ENCODE measurements at places on chromosomes 16 and 17.

- DNase-seq: no peak
These were observed 11.4 kb downstream of the SLC5A10 start for GRCh38 chr17:18963126-18964017.

GRCh38 chr16:48887646-48888210, 277.7 kb upstream of the N4BP1 start:
- DNase-seq: no peak

GRCh38 chr17:9705745-9706144, 60.4 kb downstream of the USP43 start:
- DNase-seq: no peak

GRCh38 chr17:78276098-78276887, 44.9 kb downstream of the TMEM235 start:
- DNase-seq: no peak

- DNase-seq: no peak
These were observed 354.3 kb downstream of the CPPED1 start for GRCh38 chr16:12449374-12449773.

DNA sequence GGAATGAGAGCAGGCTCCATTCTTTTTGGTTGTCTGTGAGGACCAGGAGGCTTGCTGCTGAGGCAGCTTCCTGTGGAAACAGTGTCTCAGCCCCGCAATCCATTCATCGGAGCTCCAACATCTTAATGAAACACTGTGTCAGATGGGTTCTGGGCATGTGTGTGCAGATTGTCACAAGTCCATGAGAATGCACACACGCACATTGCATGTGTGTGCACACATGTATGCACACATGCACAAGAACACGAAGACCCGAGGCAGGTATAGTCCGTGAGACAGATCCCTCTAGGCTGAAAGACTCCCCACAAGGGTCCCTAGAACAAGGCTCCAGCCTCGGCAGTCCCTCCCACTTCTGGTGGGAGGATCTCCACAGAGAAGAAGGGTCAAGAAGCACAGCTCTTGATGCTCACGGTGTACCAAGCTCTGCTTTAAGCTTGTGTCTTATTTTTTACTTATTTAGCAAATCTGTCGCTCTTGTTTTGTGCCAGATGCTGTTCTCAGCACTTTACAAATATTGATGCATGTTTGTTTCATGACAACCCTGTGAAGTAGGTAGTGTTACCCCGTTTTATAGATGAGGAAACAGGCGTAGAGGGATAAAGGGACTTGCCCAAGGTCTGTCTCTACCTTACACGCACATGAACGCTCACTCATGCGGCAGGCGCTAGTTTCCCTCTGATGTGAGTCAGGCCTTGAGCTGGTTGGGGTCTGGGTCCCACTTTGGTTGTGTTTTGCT, 213.1 kb downstream of the SEC14L1 start:
- no peak for DNase-seq

- DNase-seq: no peak
These were observed 59.4 kb downstream of the ZFHX3 start for GRCh38 chr16:72988569-72988968.

- no peak for DNase-seq
These were observed 23.9 kb downstream of the TMEM11 start for GRCh38 chr17:21190078-21190477.

- DNase-seq: no peak
These were observed 407.7 kb upstream of the EEF2KMT start for GRCh38 chr16:5505091-5505887.

DNA sequence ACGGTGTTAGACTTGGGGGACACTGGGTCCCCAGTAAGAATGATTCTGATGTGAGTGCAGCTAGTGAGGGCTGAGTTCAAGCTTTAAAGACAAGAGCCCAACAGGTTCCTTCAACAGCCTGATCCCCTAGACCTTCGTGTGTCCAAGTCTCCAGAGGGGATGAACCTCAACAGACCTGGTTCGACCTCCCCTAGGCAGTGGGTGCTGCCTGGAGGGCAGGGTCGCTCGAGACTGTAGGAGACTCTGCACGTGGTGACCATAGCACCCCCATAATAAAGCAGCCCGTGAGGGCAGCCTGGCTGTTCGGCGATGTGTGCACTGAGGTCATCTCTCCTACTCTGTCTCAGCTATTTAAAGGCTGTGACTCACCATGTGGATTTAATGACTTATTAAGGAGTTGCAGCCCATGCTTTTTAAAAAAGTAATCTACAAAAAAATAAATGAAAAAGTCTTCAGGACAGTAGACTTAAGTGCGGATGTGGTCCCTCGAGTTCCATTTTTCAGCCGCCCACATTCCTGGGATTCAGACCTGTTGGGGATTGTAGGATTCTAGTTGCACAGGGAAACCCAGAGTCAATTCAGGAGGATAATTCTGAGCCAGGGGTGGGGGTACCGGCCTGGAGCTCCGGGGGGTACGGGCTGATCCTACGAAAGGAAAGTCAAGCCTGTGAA, 23.4 kb upstream of the METRNL start:
- no peak for DNase-seq

GRCh38 chr16:4384509-4384942, 12.9 kb downstream of the VASN start:
- no peak for DNase-seq

- DNase-seq: no peak
These were observed 8.4 kb downstream of the TMEM98 start for GRCh38 chr17:32936186-32936893.

GRCh38 chr16:23267647-23268046, 34.5 kb upstream of the SCNN1B start:
- DNase-seq: no peak

GRCh38 chr17:81481073-81481799, 31.4 kb downstream of the ACTG1 start:
- peak; percentile 54 for DNase-seq

DNA sequence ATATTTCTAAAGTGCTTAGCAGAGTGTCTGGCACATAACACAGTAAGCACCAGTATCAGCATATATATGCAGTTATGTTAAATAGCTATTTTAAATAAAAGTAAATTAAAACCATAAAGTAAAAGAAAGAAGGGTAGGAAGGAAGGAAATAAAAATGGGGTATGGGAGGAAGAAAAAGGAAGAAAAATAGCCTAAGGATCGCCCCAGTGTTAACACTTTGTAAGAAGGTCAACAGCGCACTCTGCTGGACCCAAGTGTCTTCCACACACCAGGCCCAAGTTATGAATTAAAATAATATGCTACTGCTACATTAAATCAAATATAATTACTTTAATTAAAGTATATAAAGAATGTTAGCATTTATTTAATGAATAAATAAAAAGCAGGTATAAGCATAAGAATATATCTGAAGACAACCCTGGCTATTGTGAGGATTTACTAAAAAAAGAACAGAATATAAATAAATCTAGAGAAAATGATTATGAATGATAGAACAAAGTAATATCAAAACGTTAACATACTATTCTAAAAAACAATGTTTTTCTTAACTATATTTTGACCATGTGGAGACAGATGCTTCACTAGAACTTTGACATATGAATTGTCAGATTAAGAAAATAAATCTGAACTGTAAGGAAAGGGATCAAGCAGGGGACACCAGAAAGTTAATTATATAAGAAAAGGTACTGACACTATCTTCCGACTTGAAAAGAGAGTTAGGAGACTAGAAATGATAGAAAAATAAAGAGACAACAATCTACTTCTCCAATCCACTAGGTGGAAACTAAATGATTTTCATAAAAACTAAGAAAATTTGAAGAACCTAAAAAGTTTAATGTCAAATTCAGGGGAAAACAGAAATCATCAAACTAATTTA, 25.9 kb downstream of the BRIP1 start:
- peak; percentile 41 for DNase-seq

GRCh38 chr16:19203374-19203966, 35.4 kb downstream of the SYT17 start:
- DNase-seq: no peak

DNA sequence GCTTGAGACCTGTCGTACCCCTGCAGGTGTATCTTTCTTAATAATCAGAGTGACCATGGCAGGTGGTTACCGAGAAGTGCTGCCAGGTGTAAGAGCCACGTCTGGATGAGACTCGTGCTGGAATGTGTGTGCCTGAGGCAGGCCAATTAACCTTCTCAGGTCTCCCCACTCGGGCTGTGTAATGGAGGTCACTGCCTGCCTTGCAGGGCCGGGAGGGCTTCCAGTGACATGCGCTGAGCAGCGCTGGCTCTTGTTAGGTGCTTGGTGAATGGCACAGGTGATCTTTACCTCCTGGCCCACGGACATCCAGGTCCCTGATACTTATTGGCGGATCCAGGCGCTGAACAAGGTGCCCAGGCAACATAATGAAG, 4.6 kb upstream of the GSE1 start:
- DNase-seq: no peak

DNA sequence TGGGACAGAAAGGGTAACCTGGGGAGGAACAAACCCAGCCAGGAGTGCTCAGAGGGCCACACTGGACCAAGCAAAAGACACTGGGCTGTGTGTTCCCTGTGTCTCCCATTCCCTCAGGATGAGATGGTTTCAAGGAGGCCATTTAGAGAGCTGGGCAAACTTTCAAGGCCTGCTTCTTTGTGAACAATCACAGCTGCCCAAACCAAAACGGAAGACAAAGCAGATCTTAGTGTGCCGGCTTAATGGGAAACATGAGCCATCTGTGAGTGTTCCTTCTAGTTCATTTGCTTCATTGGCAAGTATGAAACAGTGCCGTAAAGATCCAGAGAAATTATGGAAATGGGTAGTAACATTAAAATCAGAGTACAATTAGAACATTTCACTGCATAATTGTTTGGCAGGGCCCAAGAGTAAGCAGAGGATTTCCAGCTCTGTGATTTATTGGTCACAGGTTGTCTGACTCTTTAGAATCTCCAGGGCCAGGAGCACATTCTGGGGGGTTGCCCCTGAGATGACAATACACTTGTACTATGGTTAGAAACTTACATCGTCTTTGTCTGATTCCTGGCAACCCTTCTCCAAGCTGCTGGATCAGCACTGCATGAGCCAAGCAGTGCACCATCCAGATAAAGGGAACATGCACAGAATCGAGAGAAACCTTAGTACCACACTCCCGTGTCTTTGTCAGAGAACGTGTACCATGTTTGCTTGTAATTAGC, 412.1 kb downstream of the RBFOX1 start:
- DNase-seq: no peak

DNA sequence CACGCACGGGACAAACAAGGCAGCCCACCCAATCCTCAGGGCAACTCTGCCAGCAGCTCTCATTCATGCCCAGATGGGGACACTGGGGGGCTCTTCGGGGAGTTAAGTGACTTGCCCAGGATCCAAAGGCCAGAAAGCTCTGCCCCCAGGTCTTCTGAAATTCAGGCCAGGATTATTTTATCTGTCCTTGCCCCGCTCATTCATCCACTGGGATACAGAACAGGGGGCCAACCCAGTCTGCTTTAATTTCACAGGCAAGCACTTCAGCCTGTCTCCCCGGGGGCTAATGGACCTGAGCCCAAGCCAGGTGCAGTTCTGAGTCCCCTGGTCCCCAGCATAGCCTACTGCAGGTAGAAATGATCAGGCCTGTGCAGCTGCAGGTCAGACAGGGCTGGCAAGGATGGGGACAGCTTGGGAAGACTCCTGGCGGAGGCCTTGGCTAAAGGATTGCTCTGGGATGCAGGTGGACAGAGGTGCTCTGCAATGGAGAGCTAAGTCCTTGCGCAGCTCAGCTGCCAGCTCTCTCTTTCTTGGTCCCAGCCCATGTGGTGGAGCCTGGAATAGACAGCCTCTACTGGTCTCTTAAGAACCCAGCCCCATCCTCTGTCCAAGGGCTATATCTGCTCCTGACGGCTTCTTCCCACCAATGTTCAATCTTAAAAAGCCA, 766 bp upstream of the B3GNT9 start:
- DNase-seq: no peak

GRCh38 chr17:36808180-36808661, 129.1 kb upstream of the LHX1 start:
- no peak for DNase-seq

GRCh38 chr17:17151962-17152361, 54.2 kb downstream of the PLD6 start:
- DNase-seq: no peak

DNA sequence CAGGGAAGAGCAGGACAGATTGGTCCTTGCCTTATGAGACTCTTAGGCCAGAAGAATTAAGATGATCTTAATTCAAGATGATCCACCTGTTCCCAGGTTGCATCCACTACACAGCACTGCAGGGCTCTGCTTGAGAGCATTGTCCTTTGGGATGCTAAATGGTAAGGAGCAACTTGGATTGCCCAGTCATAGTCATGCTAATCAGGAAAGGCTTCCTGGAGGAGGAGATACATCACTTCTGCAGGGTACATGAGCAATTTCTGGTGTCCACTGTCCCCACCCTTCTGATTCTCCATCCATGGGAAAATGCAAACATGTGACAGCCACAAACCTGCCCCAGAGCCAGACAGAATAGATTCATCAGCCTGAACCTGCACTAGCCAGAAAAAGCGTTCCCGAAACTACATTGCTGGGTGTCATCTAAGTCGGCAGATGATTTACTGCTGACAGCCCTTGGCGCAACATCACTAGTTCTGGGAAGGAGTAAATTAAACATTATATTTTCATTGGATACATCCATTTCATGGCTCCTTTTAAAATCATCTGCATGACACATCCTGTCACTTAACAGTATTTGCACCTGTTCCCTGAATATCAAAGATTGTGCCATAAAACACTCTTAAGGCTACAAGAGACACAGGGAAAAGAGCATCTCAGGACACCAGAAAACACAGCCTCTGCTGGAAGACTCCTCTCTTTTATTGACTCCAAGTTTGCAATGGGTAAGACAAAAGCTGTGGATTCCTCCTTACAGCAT, 282.2 kb downstream of the MAF start:
- no peak for DNase-seq

DNA sequence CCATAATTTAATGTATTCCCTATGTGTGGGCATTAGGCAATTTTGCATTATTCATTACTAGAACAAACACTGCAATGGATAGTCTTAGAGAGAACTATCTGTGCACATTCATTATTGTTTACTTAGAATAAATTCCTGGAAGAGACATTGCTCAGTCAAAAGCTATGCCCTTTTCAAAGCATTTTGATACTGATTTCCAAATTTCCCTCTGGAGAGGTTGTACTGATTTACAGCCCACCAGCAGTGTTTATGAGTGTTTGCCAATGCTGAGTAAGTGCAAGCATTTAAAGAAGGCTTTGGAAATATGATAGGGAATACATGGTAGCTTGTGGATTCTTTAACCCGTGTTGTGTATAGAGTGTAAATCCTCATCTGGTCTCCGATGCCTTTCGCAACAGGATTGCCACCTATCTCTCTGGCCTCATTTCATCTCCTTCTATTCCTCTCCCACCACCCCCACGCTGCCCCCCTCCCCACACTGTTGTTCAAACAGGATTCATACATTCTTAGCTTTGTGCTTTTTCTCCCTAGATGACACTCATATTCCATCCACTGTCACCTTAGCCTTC, 33.4 kb upstream of the MMD start:
- DNase-seq: no peak

DNA sequence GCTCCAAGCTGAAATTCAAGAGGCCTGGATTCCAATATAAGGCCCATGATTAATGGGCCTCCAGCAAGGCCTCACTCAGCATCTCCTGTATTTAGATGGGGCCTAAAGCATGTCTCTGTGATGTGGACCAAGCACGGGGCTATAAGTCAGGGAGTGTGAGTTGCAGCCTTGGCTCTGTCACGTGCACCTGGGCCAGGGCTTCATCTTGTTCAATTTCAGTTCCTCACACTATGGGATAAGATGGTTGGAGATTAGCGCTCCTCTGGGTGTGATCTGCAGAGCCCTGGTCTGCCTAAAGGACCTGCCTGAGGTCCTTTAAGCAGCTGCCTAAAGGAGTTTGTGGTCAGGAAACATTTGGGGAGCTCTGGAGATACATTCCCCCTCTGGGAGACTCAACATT, 25.2 kb downstream of the KLHL36 start:
- no peak for DNase-seq

- no peak for DNase-seq
These were observed 108.3 kb upstream of the ZNF750 start for GRCh38 chr17:82948081-82948511.
